Right lobe of liver (tissue), 6 donors: ENCODE measurements at places on chromosomes 16 and 17. TPM values are rescaled to one million over a fixed set of nuclear protein-coding genes. Genes with fewer than 3 reads are reported as not detected.
A peak's percentile ranks its signal among the peaks of the same experiment; 100 is the strongest.

DNA sequence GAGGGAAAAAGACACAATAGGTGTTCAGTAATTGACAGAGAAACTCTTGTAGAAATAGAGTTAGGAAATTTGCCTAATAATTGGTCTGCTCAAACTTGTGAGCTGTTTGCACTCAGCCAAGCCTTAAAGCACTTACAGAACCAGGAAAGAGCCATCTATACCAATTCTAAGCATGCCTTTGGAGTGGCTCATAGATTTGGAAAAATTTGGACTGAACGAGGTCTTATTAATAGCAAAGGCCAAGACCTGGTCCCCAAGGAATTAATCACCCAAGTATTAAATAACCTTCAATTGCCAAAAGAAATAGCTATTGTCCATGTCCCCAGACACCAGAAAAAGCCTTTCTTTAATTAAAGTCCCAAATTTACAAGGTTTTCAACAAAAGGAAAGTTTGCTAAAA lies 90.3 kb downstream of the EMP2 start:
- H3K27ac ChIP-seq: no peak overlapping the region
- DNase-seq: no peak
- H3K27me3 ChIP-seq: no peaks in the 10 kb centered on the region
- no peaks in the 10 kb centered on the region for H3K36me3 ChIP-seq
- no peaks in the 10 kb centered on the region for H3K4me1 ChIP-seq

GRCh38 chr17:66302761-66303626 lies 581 bp downstream of the PRKCA start:
- peak; percentile 66 for DNase-seq
- peak overlapping the region; percentile 79 for H3K4me3 ChIP-seq
- H3K27ac ChIP-seq: peak overlapping the region; percentile 80
- no peaks in the 10 kb centered on the region for H3K4me1 ChIP-seq
- H3K36me3 ChIP-seq: no peaks in the 10 kb centered on the region
- H3K27me3 ChIP-seq: no peaks in the 10 kb centered on the region

DNA sequence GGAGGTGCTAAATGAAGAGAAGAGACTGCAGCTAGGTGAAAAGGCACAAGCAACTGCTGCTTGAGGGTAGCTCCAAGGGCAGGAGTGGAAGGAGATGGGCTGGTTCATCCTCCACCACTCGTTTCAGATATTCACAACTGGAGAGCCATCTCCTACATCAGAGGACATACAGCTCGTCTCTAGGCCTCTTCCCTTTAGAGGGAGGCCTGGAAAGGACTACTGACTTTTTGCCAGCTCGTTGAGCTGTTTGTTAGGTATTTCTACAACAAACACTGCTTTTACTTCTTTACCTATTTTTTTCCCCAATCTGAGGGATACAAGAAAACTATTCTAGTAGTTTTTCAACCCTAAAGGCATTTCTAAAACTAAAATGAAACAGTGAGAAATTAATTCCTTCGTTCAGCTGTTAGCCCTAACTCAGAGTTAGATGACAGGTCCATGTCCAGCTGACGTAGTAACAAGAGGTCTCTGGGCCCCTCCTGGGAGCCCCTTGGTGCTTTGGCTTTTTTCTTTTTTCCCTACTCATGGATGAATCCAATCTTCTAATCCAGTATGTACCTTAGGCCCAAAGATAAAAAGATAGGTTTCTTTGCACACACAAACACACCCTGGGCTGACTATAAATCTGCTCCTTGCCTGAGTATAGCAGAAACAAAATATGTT lies 47.8 kb upstream of the TBX2 start:
- H3K36me3 ChIP-seq: no peaks in the 10 kb centered on the region
- no peak overlapping the region for H3K4me3 ChIP-seq
- DNase-seq: no peak
- no peaks in the 10 kb centered on the region for H3K27me3 ChIP-seq
- H3K27ac ChIP-seq: no peak overlapping the region

Gene SLC5A11
- 1.6 TPM for total RNA-seq

Gene AP2B1
- 38.0 TPM for total RNA-seq

GRCh38 chr17:18121144-18121910 lies 12.8 kb downstream of the MYO15A start:
- no peak for DNase-seq
- no peak overlapping the region for H3K27ac ChIP-seq
- no peaks in the 10 kb centered on the region for H3K36me3 ChIP-seq
- no peaks in the 10 kb centered on the region for H3K27me3 ChIP-seq
- no peak overlapping the region for H3K4me3 ChIP-seq

Gene HOXB4
- 0.31 TPM for total RNA-seq

DNA sequence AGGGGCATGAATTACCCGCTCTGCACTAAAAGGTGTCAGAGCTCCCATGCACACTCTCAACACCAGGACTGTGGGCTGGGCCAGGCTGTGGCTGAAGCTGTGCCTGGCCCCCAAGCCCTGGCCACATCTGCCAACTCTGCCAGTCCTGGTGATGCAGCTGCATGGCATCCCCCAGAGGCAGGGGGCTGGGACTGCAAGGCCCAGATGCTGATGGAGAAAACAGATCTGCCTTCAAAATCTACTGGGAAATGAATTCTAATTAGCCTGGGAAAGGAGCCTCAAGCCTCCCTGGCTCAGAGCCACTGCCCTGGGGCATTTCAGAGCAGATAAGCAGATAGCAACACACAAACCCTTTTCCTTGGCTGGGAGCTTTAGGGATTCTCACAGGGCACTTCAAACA lies 3.4 kb downstream of the CHST6 start:
- H3K4me3 ChIP-seq: no peak overlapping the region
- H3K36me3 ChIP-seq: no peaks in the 10 kb centered on the region
- no peaks in the 10 kb centered on the region for H3K4me1 ChIP-seq
- no peak for DNase-seq
- no peaks in the 10 kb centered on the region for H3K27me3 ChIP-seq

DNA sequence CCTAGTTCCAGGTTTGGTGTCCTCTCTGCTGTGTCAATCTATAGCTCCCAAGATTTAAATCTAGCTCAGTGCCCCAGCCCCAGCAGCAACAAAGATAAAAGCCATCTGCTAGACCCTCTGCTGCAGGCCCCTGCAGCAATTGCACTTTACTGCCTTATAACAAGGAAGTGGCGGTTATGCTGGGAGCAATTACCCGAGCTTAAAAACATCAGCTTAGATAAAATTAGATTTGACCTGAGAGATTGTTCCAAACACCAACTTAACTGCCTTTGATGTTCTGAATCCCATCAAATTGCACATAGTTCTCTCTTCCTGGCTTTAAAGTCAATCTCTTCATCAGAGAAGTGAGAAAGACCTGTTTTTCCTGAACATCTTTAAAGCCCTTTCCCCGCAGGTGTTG lies 62.4 kb upstream of the SHISA6 start:
- H3K4me3 ChIP-seq: no peak overlapping the region
- H3K36me3 ChIP-seq: no peaks in the 10 kb centered on the region
- no peaks in the 10 kb centered on the region for H3K4me1 ChIP-seq
- DNase-seq: no peak
- no peak overlapping the region for H3K27ac ChIP-seq
- no peaks in the 10 kb centered on the region for H3K27me3 ChIP-seq

DNA sequence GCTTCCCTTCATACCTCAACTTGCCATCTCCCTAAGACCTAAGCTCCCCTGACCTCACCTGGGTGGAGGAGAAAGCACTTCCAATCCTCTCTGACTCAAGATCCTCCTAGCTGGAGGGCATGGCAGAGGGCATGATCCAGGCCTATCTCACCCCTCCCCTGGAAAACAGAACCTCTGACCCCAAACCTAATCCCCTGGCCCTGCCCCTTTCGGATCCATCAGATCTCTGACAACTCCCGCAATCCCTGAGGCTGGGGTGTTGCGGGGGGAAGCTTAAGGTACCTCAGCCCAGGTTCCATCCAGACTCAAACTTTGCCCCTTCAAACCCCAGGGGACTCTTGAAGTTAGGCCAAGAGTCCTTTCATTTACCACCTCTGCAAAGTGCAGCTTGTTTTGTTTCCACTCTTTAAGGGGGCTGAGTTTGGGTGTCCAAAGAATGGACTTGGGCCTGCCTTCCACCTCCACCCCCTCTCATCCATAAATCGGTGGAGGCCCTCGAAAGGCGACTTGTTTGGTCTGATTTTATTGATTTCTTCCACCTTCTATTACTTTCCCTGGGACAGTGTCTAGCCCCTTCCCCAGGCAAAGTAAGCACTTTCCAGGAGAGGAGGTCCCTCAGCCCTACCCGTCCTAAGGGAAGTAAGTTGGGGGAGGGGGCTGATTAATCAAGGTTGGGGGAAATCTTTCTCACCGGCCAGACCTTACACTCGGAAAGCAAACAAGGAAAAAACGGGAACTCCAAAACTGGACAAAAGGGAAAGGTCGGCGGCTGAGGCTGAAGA lies 2.6 kb downstream of the EPOP start:
- H3K27me3 ChIP-seq: no peaks in the 10 kb centered on the region
- H3K4me1 ChIP-seq: no peaks in the 10 kb centered on the region
- no peak overlapping the region for H3K27ac ChIP-seq

DNA sequence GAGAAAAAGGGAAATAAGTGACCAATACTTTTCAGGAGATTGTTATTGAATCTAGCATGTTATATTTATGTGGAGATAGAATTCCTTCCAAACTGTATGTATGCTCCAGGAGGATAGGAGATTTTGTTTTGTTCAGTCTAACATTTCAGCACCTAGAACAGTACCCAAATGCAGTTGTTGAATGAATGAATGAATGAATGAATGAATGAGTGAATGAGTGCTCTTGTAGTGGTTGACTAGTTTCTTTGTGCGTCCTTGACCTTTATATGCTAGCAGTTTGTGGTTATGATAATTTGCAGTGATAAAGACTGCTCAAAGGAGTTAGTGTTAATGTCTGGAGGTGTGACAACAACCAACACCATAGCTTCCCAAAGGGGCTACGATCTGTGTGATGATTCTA lies 663.5 kb upstream of the GOT2 start:
- no peak overlapping the region for H3K27ac ChIP-seq
- H3K27me3 ChIP-seq: no peaks in the 10 kb centered on the region
- no peak overlapping the region for H3K4me3 ChIP-seq
- H3K4me1 ChIP-seq: no peaks in the 10 kb centered on the region

Gene TMEM88
- 1.6 TPM for total RNA-seq

Gene TERB1
- total RNA-seq: not detected

- H3K4me3 ChIP-seq: no peak overlapping the region
- peak; percentile 65 for DNase-seq
- H3K27ac ChIP-seq: peak overlapping the region; percentile 62
- H3K36me3 ChIP-seq: no peaks in the 10 kb centered on the region
These were observed 25.3 kb downstream of the G6PC3 start for GRCh38 chr17:44095647-44096496.

GRCh38 chr17:76252040-76252954 lies 12.0 kb upstream of the RNF157 start:
- H3K27ac ChIP-seq: peak overlapping the region; percentile 56
- H3K36me3 ChIP-seq: no peaks in the 10 kb centered on the region
- H3K27me3 ChIP-seq: no peaks in the 10 kb centered on the region

Gene LGALS9B
- total RNA-seq: not detected

Gene KLHL10
- not detected for total RNA-seq
